ENCODE measurements at places on chromosomes 16 and 17.

DNA sequence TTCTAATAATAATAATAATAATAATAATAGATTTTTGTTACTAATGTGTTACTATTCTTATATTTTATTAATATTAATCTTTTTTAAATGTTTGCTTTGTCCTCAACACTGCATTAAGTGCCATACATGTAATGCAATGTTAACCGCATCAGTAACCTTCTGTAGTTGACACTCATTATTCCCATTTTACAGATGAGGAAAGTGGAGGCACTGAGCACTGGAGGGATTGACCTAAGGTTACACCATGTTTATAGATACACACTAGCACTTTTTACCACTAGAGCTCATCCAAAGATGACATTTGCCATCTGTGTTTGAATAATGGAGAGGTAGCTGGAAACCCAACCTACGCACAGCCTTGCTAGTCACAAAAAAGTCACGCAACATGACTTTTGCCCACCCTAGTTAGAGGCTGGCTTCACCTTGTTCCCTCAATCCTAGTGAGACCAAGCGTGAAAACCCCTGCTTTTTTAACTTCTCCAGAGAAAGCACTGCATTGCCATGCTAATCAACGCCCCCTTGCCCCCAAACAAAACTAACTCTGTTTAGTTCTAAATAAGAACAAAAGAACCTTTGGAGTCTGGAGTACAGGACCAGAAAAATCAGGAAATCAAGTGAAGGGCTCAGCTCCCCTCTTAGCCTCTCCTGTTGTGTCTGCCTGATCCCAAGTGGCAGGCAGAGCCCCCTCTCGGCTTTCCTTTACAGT, 2.3 kb downstream of the ARSG start:
- DNase-seq, result no peak

- no peak for DNase-seq
Observed at GRCh38 chr16:67770346-67770991, 35.9 kb downstream of the RANBP10 start.

DNA sequence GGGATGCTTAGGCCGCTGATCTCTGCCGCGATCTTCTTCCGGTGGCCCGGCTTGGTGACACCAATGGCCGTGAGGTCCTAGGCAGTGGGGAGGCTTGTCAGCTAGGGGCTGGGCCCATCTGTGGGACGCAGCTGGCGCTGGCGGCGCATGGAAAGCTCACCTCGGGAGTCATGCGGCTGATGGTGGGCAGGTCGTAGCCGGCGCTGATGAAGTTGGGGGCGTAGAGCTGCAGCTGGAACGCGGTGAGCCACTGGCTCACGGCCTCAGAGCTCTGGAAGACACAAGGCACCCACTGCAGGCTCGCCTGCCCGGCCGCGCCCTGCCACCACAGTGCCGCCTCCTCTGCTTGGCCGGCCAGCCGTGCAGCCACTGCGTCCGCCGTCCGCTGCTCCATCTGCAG, 12.7 kb downstream of the CASKIN1 start:
- DNase-seq, result no peak

DNA sequence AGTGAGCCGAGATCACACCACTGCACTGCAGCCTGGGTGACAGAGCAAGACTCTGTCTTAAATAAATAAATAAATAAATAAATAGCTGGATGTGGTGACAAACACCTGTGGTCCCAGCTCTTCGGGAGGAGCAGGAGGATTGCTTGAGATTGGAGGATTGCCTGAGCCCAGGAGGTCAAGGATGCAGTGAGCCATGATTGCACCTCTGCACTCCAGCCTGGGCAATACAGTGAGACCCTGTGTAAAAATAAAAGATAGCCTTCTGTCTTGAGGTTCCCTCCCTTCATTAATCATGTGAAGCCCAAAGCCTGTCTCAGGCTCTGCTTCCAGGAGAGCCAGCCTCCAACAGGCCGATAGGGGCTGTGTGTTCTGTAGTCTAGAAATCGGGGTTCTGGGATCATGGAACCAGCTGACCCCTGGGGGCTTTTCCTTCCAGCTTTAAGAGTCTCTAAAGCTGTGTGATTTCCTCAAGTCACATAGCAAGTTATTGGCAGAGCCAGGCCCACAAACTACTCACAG, 34.5 kb upstream of the IL34 start:
- no peak for DNase-seq

- DNase-seq, result no peak
Observed at GRCh38 chr16:55658898-55659420, 3.2 kb downstream of the SLC6A2 start.

DNA sequence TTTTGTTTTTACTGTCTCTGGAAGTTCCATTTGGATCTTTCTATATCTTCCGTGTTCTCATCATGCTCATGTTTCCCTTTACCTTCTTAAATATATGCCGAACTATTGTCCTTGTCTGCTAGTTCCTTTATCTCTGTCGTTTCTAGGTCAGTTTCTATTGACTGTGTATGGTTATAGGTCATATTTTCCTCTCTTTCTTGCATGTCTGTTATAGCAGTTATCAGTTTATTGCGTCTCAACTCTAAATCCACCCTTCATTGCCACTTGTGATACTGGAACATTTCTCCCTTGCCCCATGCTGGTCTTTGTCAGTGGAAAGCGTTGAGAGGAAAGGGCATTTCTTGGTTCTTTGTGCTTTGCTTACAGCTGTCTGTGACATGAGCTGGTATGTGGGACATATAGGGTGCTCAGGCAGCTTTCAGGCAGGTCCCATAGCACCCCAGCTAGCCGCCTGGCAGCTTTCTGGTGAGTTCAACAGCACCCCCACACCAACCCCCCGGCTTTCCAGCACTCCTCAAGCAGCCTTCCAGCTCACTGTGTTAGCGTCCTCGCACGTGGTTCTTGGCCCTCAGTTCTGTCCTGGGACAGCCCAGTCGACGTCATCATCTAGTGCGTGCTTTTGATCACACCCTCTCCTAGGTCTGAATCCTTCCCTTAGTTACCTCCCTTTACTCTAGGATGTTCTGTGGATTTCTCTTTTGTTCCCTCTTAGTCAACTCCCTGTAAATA, 15.4 kb upstream of the DNASE1 start:
- no peak for DNase-seq

- DNase-seq, result no peak
Observed at GRCh38 chr17:80065478-80066170, 29.2 kb downstream of the CCDC40 start.
